ENCODE measurements at places on chromosomes 11 and 22.

GRCh38 chr11:133019545-133020371, 512.5 kb downstream of the OPCML start:
- no peak for DNase-seq

- DNase-seq = no peak
These were observed 91.7 kb upstream of the GRAMD1B start for GRCh38 chr11:123338266-123338800.

DNA sequence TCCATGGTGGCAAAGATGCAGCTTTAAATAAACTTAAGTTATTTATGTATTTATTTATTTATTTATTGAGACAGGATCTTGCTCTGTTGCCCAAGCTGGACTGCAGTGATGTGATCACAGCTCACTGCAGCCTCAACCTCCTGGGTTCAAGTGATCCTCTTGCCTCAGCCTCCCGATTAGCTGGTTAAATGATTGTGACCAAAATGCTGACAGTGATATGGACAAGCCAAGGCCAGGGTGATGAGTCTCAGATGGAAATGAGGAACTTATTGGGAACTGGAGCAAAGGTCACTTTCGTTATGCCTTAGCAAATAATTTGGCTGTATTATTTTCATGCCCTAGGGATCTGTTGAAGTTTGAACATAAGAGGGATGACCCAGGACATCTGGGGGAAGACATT, 9.3 kb upstream of the LRP5 start:
- DNase-seq = no peak

GRCh38 chr11:58060535-58060934, 29.8 kb downstream of the OR6Q1 start:
- no peak for DNase-seq

- DNase-seq = no peak
These were observed 10.7 kb downstream of the LSP1 start for GRCh38 chr11:1863352-1864216.

- no peak for DNase-seq
These were observed 9.5 kb downstream of the TPST2 start for GRCh38 chr22:26580240-26580962.

DNA sequence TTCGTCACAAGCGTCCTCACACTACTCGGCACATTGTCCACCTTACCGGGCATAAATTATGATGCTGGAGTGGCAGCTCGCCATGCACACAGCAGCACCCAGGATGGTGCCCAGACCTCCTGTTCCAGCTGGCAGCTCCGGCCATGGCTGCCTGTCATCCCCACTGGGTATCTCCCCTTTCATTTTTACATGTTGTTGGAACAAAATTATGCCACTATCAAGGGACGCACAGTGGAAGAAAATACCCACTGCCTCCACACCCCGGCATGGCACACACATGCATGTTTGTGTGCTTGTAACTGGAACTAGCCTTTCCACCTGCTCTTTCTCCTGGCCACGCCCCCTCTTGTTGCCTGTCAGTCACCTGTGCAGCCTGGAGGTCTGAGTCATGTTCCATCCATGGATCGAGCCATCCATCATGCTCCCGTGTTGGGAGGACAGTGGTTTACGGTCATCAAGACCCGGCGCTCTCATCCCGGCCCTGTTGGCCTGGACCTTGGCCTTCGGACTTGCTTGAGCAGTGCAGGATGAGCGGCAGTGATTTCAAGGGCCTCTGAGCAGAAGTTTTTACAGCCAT, 1069.6 kb downstream of the BRD1 start:
- DNase-seq = no peak

- DNase-seq = no peak
These were observed 16.7 kb upstream of the CD44 start for GRCh38 chr11:35122308-35122707.

DNA sequence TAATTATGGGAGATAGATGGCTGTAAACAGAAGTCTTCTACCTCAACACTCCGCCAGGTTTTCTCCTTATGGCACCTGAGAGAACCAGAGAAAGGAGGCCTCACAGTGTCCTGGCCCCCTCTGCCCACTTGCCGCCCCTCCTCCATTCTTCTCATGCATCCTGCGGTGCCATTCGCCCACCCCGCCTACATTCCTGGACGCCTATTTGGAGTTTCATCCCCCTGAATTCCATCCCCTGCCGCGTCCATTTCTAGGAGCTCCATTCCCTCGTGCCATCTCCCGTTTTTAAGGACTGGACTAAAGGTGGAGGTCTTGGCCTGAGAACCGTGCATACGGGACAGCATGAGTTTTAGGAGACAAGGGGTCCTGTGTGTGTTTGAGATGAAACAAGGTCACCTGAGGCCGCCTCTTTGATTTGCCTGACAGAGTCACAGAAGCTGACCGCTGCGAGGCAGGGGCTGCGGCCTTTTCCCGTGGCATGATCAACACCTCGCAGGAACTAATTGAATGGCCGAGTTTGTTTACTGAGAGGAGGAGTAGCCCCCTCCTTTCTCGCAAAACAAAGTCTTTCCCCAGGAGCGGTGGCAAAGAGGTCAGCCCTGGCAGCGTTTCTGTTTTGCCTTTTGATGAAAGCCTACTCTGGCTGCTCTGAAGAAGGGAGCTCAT, 246.2 kb downstream of the ST3GAL4 start:
- DNase-seq = no peak

- DNase-seq = no peak
These were observed 122.2 kb upstream of the SYN3 start for GRCh38 chr22:33180356-33180755.

- no peak for DNase-seq
These were observed 5.4 kb upstream of the TMPRSS4 start for GRCh38 chr11:118071416-118072030.

DNA sequence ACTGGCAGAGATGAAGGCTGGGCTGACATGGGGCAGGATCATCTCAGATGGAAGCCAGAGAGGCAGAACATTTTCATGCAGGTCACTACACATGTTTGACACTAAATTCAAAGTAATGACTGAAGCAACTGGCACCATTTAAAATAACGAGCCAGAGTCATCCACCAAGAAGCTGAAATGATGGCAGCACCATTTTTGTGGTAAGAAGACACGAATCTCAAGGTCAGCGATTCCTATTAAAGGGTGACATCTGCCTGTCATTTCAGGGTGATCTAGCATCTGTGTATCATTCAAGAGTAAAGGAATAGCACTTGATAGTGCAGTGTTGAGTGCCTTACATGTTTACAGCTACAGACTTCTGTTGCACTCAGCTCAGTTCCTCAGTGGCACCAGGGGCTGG, 113.4 kb upstream of the C11orf87 start:
- no peak for DNase-seq

- no peak for DNase-seq
These were observed 33.1 kb downstream of the TPBGL start for GRCh38 chr11:75273411-75274391.

DNA sequence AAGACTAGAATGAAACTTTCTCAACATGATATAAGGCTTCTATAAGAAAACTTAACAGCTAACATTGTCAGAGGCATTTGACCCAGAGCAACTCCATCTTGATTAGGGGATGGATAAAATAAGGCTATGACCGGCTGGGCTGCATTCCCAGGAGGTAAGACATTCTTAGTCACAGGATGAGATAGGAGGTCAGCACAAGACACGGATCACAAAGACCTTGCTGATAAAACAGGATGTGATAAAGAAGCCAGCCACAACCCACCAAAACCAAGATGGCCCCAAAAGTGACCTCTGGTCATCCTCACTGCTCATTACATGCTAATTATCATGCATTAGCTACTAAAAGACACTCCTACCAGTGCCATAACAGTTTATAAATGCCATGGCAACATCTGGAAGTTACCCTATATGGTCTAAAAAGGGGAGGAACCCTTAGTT, 135.2 kb downstream of the TTC28 start:
- DNase-seq = no peak

- DNase-seq = no peak
These were observed 149.7 kb upstream of the PLET1 start for GRCh38 chr11:112410325-112410724.

- DNase-seq = no peak
These were observed 32.7 kb upstream of the HEPHL1 start for GRCh38 chr11:93988455-93988854.

DNA sequence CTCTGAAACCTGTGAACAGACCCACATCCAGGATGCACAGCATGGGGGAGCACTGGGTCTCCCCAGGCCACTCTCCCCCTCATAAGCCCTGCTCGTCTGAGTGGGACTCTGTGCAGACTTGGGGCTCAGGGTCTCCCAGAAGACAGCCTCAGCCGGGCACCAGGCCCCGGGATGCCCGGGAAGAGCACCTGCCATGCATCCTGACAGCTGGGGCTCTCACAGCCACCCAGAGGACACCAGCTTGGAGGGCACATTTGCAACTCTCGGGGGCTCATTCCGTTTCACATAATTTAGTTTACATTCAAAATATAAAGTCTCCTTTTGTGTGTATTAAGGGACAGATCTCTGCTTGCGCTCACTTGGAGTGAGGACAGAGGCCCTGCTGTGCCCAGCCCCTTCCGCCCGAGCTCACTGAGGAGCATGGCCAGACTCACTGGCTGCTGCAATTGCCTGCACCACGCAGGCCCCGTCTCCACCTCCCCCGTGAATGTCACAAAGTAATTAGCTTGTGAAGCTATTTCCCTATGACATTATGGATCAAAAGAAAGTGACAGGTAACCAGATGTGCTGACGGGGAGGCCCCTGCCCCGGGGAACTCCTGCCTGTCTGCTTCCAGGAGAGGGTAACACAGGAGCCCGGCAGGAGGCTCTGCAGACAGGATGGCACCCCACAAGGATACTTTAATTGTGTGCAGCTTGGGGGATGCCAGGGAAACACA, 275.6 kb downstream of the BRD1 start:
- DNase-seq = no peak

DNA sequence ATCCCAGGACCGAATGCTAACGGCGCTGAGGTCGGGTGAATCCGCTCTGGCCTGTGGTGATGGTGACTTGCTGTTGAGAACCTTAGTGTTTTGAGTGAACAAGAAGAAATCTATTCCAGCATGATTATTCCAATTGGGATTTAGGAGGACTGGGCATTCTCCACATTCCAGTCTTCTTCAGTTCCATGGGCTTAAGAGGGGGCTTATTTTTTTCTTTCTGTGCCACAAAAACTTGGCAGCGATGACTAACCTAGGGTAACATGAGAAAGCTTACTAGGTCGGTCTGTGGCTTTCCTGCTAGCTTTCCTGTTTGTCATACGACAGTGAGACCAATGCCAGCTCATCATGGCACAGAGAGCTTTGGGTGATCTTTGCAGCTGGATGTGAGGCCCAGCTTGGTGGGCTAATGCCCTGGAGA, 62.9 kb upstream of the ATXN10 start:
- DNase-seq = no peak

DNA sequence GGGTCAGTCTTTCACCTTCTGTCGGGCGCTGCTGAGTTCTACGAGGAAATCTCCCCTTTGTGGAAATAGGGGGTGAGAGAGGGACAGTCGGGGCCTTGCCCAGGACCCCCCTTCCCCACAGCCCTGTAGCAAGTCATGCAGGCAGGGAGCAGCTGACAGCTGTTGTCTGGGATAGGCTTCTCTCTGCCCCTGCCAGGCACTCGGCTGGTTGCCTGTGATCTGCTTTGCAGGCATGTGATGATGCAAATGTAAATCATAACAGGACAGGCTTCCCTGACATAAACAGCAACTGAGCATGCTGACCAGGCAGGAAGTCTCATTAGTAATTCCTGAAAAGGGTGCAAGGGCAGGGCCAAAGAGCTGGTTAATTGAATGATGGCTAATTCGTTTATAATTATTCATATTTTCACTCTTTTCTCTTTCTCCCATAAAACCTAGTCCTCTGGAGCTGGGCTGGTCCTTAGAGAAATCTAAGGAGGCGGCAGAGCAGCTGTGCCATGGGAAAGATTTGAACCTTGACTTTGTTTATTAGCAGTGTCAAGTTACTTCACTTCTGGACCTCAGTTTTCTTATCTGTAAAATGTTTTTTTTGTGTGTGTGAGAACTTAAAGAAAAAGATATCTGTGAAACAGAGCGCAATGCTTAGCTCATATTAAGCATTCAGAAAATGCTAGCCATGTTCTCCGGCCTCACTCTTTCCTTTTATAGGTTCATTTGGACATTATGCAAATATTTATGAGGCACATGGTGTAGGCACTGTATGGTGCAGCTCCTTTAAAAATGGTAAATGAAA, 129.7 kb downstream of the LDLRAD3 start:
- no peak for DNase-seq

DNA sequence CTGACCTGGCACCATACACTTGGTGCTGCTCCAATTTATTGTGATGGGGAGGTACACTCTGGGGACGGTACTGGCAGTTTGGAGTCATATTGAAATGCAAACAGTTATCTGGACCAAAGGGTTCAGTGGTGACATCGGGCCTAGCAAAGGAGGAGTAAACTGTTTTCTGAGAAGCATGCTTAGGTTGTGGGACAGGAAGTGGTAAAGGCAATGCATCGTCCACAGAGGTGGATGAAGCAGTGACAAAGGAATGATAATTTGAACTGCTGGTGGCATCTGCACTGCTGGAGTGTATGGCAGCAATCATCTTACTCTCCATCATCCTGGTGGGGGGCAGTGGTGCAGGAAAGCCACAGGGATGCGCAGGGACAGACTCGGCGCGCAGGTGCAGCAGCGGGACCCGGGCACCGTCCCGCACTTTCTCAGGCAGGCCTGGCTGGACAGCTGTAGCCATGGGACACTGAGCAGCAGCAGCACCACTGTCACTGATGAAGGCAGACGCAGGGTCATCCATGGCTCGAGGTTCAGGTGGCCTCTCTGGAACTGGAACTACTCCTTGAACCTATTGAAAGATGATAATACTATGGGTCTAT, 28.0 kb upstream of the TP53AIP1 start:
- DNase-seq = no peak

DNA sequence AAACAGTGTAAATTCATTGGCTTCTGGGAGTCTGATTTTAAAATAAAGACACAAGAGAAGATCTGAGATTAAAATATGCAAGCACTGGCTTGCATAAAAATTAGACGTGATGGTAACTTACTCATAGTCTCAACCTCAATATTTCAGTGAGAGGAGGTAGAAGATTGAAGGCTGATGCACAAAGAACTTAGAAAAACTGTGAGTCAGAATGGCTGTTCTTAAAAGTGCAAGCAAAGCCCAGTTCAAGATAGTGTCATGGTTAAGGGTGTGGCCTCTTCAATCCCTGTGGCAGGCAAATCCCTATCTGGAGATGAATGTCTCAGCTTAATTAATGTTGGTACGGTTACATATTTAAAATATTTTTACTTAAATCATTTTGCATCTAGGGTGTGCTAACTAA, 33.6 kb upstream of the FIBIN start:
- DNase-seq = no peak

- no peak for DNase-seq
These were observed 94.1 kb downstream of the USP35 start for GRCh38 chr11:78282821-78283220.

DNA sequence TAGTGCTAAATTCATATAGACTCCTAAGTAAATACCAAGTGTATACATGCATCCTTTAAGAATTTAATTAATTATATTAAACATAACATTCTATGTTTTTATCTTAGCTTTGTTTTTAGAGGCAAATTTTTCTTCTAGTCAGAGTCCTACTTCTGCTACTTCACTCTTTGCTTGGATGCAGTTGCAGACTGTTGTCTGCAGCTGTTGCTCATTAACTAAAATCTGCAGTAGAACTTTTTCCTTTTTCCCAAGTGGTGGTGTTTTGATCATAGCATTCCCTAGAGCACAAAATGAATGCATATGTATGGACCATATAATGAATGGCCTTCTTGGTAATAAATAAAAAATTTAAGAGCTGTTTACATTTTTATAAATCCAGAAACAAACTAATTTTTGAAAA, 198.3 kb downstream of the CASP12 start:
- DNase-seq = no peak

- DNase-seq = no peak
These were observed 52.3 kb upstream of the SERPIND1 start for GRCh38 chr22:20721409-20722218.

Measured in stimulated activated CD4-positive, alpha-beta T cell treated with anti-CD3 and anti-CD28 coated beads, TNF-alpha, amount 100 ng/mL, for 1 hour (primary cell).